ENCODE measurements at places on chromosomes 6 and 20. TPM values are rescaled to one million over a fixed set of nuclear protein-coding genes. Genes with fewer than 3 reads are reported as not detected.

Gene TINAG
- not detected for total RNA-seq

Gene TEAD3
- total RNA-seq, result 11.1 TPM

Gene FOXA2
- not detected for total RNA-seq

Gene JAG1
- 123 TPM for total RNA-seq

Gene SLC35D3
- 4.9 TPM for total RNA-seq

Gene TMEM151B
- 10.2 TPM for total RNA-seq

Gene HLA-DQB1
- 0.27 TPM for total RNA-seq

Gene KIF25
- total RNA-seq, result not detected

Gene PACRG
- 10.6 TPM for total RNA-seq

Gene PTCRA
- total RNA-seq, result not detected

Gene ZSCAN12
- 26.1 TPM for total RNA-seq

Gene SYNDIG1
- total RNA-seq, result 17.6 TPM

Gene DNMT3B
- 10.0 TPM for total RNA-seq

Gene ITPA
- 22.7 TPM for total RNA-seq

Gene CRISP2
- 0.55 TPM for total RNA-seq

Gene LGSN
- total RNA-seq, result 729 TPM

Gene ZNF184
- total RNA-seq, result 21.3 TPM

Gene DOK5
- 16.9 TPM for total RNA-seq

Gene ANKRD66
- total RNA-seq, result not detected

Gene GRM1
- 2.9 TPM for total RNA-seq

Gene RAB44
- total RNA-seq, result 0.33 TPM

Gene MOG
- 0.16 TPM for total RNA-seq

Gene BMP6
- total RNA-seq, result 13.1 TPM

Gene FNDC11
- total RNA-seq, result 1.0 TPM

Gene MEI4
- 0.99 TPM for total RNA-seq

Gene C6orf15
- total RNA-seq, result not detected

Gene CLPSL1
- total RNA-seq, result not detected

Gene FILIP1
- total RNA-seq, result 16.8 TPM

Gene LHFPL5
- total RNA-seq, result 0.27 TPM

Gene GSTA1
- total RNA-seq, result 2.0 TPM

Gene WFDC12
- not detected for total RNA-seq

Gene TSHZ2
- 14.7 TPM for total RNA-seq

Gene DUSP15
- total RNA-seq, result 9.0 TPM

Gene RGS17
- 17.1 TPM for total RNA-seq

Gene PPP1R14C
- 5.1 TPM for total RNA-seq

Gene FAXC
- 13.9 TPM for total RNA-seq

Gene GMDS
- total RNA-seq, result 53.0 TPM

Gene RSPH9
- 1.7 TPM for total RNA-seq

Gene DEFB115
- total RNA-seq, result not detected

Gene HLA-B
- total RNA-seq, result 169 TPM

Gene RFX6
- total RNA-seq, result not detected

Gene ATRN
- total RNA-seq, result 63.9 TPM

Gene LY6G6C
- not detected for total RNA-seq

Gene TBX18
- total RNA-seq, result 38.1 TPM

Gene SERAC1
- total RNA-seq, result 23.0 TPM

Gene OSER1
- total RNA-seq, result 46.2 TPM

Gene B4GALT5
- 29.4 TPM for total RNA-seq

Gene FBXO9
- 54.6 TPM for total RNA-seq

Gene NAPB
- total RNA-seq, result 82.6 TPM

Gene SOX18
- 7.1 TPM for total RNA-seq
